ENCODE measurements at places on chromosomes 7 and 10.
A peak's percentile ranks its signal among the peaks of the same experiment; 100 is the strongest.

- DNase-seq: no peak
Observed at GRCh38 chr7:3175285-3175902, 125.7 kb upstream of the SDK1 start.

DNA sequence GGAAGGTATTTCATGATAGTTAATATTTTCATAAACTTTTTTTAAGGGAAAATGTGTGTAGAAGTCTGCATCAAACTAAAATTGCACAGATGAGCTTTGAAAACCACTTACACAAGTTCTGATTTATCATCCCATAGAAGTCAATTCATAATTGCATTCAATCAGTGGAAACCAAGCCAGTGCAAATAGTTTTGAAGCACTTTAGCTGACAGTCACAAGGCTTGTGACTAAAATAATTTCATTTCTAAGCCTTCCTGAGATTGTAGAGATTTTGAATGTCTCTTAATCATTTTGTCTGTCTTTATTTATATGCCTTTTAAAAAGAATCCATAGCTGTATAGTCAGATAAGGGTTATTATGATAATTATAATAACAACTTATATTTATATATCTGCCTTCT is 41.4 kb downstream of the EXOC4 start:
- DNase-seq: no peak

DNA sequence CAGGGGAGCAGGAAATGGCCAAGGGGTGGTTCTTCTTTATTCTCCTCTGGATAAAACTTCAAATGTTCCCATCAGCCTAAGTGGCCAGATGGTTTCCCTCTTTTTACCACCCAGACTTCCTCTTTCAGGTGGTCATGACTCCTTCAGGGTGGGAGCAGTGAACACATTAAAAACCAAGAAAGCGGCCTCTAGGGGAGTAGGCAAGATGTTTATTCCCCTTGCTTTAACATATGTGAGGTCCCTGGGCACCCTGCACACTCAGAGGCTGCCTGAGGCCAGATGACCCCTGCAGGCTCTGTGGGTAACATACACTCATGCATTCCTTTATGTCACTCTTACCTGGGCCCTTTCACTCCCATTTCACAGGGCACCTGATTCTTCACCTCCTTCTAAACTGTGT is 357.4 kb downstream of the ABCA13 start:
- no peak for DNase-seq

GRCh38 chr7:15087771-15088170 is 185.2 kb upstream of the DGKB start:
- DNase-seq: no peak

- DNase-seq: no peak
Observed at GRCh38 chr7:123987445-123987844, 45.4 kb downstream of the TMEM229A start.

GRCh38 chr7:1562597-1563051 is 6.6 kb upstream of the TMEM184A start:
- no peak for DNase-seq

GRCh38 chr10:125662584-125662983 is 20.4 kb downstream of the TEX36 start:
- DNase-seq: no peak

- no peak for DNase-seq
Observed at GRCh38 chr10:4399556-4399955, 426.5 kb upstream of the AKR1E2 start.

DNA sequence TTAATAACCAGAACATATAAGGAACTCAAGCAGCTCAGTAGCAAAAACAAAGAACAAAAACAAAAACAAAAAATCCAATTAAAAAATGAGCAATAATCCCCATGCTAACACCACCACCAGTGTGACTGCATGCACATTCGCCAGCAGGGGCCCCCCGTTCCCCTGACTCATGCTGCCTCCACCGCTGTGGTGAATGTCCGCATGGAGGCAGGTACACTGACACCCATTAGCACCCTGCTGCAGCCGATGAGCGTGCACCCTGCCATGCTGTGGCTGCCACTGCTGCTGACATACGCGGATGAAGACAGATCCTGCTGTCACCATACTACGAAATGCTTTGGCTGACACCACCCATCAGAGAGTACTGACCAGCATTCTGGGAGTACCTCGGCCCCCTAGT is 321.6 kb upstream of the LRRTM3 start:
- no peak for DNase-seq

- no peak for DNase-seq
Observed at GRCh38 chr10:77062381-77062780, 575.2 kb downstream of the KCNMA1 start.

- no peak for DNase-seq
Observed at GRCh38 chr10:7969623-7970022, 84.9 kb upstream of the GATA3 start.

DNA sequence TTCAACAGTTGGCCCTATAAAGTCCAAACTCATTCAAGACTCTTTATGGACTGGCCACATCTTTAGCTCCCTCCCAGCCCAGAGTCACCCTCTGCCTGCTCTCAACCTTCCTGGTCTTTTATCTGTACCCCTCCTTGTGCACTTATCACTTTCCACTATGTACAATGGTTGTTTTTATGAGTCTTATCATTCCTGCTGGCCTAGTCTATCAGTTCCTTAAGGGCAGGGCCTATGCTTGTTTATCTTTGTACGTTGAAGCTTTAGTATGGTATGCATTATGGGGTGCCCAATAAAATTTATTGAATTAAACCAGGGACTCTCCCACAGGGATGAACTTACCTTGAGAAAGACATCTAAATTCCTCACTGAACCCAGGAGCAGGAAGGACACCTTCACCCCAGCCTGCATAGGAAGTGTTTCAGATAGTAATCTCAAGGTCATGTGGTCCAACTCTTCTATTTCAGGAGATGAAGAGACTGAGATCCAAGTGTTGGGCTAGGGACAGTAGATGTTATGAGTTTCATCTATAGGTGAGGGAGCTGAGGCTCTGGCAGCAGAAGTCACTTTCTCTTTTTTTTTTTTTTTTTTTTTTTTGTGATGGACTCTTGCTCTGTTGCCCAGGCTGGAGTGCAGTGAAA is 13.3 kb upstream of the PDCD4 start:
- DNase-seq: no peak

DNA sequence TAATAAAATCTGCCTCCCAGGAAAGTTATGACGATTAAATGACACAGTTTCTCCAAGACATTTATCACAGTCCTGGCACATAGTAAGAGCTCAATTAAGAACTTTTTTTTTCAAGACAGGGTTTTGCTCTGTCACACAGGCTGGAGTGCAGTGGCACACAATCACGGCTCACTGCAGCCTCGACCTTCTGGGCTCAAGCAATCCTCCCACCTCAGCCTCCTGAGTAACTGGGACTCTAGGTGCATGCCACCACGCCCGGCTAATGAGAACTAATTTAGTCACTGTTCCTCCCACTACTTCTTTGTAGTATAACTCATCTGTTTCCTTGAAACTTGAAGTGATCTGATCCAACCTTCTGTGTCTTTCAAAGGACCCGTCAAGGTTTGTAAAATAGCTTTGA is 42.2 kb upstream of the MXI1 start:
- no peak for DNase-seq

DNA sequence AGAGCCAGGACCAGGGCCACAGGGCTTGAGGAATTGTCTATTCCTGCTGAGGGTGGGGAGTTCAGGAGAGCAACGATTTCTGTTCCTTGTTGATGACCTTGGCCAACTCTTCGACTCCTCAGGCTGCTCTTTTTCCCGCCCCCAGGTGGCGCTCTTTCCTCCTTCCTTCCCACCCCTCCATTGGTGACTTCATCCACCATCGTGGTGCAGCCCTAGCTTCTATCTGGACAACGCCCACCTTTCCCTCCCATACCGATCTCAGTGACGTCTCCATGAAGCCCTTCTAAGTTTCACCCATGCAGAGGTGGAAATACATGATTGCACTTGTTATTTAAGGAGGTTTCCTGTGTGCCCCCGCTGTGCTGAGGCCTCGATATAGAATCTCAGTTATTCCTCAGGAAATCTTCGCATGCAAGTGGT is 22.1 kb upstream of the CARD11 start:
- DNase-seq: peak; percentile 46

DNA sequence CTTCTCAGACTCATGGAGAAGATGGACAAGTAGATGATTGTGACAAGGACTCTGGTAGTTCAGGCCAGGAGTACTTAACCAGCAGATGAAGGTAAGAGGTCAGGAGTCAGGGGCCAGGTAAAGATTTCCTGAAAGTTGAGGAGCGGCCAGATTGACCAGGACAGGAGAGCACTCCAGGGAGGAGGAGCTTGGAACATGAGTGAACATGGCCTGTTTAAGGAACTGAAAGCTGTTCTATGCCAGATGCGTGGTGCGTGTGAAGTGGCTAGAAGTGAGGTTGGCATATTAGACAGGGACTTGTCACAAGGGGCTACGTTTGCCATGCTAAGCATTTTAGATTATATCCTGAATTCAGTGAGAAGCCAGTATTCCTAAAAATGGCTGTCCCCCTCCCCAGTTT is 157.2 kb downstream of the WNT2 start:
- DNase-seq: no peak

DNA sequence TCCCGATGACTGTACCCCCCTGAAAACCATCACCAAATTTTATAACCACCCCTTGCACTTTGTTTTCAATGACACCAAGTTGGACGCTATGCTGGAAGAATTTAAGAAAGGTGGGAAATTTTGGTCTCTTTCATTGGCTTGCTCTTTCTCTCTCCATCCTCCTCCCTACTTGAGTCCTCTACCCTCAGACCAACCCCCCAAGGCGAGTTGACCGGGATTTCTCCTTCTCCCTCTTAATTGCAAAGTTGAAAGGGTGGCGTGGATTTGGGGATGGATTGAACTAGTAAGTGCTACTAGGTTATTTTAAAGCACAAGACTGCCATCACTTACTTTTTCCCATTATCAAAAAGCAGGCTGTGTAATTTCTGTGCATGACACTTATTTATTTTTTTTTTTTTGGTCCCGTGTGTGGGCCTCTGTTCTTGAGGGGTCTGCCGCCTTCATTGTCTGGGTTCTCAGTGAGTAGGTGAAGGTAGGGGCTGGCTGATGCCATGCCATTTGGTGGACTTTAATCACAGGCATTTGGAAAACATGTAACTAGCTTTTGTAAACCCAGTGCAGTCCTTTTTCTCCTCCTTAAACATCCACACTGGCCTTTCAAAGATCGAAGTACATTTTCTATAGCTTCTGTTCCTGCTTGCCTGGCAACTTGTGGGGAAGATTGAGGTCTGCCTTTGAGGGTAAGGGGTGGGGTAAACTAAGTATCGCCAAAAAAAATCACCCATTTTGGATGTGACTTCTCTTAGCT is 2.1 kb downstream of the CNNM2 start:
- no peak for DNase-seq

DNA sequence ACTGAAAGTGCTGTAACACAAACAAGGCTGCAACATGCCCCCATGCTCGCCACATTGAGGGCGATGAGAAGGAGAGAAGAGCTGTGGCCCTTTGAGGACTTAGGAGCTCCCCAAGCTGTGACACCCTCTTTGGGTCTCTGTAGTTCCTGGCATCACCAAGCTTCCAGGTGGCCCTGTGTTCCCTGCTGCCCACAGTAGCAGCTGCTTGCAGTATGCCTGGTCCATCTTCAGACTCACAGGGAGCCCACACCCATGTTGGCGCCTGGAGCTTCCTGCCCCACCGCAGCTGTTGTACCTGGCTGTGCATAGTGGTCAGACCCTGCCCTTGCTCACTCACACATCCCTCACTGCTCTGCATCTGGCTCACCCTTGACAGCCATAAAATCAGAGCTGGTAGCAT is 401.2 kb upstream of the NRG3 start:
- DNase-seq: no peak

DNA sequence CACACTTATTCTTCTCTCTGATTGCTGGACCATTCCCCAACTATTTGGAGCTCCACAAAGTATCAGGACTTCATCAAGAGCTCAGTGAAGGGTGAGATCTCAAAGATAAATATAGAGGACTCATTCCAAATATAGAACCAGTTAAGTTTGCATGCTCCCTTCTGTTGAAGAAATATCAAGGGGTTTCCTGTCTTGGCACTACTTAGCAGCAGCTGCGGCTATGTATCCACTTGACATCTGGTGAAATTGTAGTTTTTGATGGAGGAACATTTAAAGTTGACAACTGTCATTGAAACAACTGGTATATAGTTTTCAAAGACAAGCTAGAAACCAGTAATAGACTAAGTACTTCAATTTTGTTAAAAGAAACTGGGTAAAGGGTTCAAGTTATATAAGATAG is 1.0 kb upstream of the SPAG6 start:
- no peak for DNase-seq

GRCh38 chr10:46297406-46298204 is 10.8 kb downstream of the ANTXRL start:
- peak; percentile 26 for DNase-seq

DNA sequence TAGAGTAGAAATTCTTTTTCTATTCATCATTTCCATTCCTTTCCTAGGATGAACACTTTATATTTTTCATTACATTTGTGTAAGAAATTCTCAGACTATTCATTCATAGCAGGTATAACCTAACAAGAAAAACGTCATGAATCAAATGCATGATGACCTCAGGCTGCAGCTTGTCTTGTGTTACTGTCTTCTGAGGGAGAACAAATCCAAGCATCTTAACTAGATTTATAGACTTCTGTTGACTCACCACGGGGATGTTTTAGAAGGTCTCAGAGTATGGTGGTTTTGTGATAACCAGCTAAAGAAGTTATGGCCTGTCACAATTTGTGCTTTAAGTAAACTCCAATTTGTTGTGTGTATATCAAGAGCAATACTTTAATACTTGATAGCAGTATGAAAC is 102.7 kb downstream of the ANKRD7 start:
- no peak for DNase-seq

- DNase-seq: no peak
Observed at GRCh38 chr10:943334-944033, 12.0 kb upstream of the LARP4B start.

DNA sequence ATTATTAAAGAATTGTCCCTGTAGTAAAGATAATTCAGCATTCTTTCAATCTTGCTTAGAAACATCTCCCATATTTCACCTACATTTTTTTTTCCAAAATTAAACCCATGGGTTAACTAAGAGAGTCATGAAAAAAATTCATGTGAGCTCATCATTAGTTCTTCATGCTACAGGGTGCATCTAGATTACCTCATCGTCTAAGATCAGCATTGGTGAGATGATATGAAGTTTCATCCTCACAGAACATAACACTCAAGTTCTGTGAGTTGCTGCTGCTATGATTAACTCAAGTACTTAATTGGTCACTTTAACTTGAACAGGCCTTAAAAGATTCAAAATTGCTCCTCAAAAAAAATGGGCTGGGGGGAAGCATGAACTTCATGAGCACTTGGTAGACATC is 50.0 kb downstream of the RAB11FIP2 start:
- no peak for DNase-seq

GRCh38 chr10:78763651-78764395 is 304.9 kb upstream of the ZMIZ1 start:
- no peak for DNase-seq

DNA sequence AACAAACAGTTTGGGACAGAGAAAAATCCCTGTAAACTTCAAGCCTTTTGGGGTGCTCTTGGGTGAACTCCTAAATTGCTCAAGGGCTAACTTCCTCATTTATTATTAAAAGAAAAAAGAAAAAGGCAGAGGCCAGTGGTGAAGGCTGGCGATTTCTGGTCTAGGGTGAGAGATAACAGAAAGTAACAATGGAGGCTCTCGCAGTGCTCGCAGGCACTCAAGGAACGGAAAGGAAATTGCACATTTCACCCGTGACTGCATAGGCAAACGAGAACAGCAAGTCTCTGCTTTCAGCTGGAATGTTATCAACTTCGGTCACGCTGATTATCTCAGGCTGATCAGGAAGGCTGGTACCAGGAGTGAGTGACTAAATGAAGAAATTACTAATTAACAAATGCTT is 70.7 kb downstream of the PRKAG2 start:
- DNase-seq: no peak
